HEK293T (cell line): ENCODE measurements at places on chromosomes 5 and 9.

GRCh38 chr9:121989010-121989409 is 104.1 kb downstream of the TTLL11 start:
- DNase-seq, result no peak

DNA sequence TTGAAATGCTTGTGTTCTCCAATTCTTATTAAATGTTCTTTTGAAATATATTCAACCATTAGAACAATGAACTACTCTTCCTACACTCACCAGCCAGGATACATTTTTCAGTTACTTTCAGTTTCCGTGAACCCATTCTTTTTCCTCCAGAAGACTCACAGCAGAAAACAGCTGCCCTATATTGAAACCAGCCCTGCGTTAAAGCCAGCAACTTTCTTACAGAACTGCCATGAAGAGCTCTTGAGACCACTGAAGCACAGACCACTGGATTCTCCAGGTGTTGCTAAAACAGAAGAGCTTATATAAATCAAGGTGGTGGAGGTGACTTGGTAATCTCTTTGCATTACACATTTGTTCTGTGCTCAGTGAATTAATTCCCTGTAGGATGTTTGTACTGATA is 365.9 kb upstream of the C9orf72 start:
- no peak for DNase-seq

- DNase-seq, result no peak
Measured at GRCh38 chr5:108797396-108797795, 49.7 kb downstream of the FER start.

GRCh38 chr9:2624051-2624682 is 2.6 kb downstream of the VLDLR start:
- DNase-seq, result no peak

- DNase-seq, result peak; percentile 25
Measured at GRCh38 chr5:159061179-159061796, 38.4 kb downstream of the EBF1 start.

DNA sequence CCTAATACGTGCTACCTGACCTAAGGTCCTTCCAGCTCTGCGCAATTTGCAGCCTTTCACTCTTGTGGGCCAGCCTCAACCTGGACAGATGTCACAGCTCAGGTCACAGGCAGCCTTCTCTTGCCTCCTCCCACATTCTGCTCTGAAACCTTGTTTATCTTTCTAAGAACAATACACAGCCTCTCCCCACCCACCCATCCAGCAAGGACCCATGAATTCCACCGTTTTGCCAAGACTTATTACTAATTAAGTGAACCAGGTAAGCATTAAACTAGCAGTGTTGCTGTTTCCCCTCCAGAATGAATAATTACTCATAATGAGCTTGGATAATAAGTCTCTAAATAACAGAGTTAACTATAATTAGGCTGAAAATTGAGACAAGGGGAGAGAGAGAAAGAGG is 11.0 kb downstream of the FABP6 start:
- DNase-seq, result no peak

GRCh38 chr5:102554082-102554481 is 55.3 kb upstream of the SLCO6A1 start:
- no peak for DNase-seq
